ENCODE measurements at places on chromosomes 2 and 18.

- no peak overlapping the region for H3K4me3 ChIP-seq
- no peak overlapping the region for H3K27ac ChIP-seq
- no peaks in the 10 kb centered on the region for H3K27me3 ChIP-seq
Measured at GRCh38 chr18:65994302-65994701, 243.5 kb downstream of the CDH7 start.

DNA sequence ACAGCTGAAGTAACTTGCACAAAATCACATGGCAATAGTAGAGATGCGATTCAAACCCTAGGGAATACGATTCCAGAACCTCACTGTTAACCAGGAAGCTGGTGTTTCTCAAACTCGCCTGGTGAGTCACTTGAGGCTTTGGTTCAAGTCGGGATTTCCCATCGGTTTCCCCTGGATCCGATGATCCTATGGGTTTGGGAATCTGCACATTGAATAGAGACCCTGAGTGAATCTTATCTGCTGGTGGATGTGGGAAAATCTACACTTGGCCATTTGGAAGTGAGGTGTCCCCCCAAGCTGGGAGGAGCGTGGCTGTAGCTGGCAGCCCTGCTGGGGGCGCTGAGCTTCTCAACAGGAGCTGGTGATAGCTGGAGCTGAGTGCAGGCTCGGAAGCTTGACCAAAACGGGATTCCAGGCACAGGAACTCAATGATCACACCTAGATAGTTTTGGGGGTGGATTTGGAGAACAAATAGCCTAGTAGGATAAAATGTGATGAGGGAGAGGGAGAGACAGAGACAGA, 135.4 kb downstream of the PRKCE start:
- no peak overlapping the region for H3K4me3 ChIP-seq
- no peaks in the 10 kb centered on the region for H3K36me3 ChIP-seq
- H3K27me3 ChIP-seq, result no peaks in the 10 kb centered on the region
- no peak for DNase-seq
- H3K4me1 ChIP-seq, result peaks cover 42% of the 10 kb centered on the region

DNA sequence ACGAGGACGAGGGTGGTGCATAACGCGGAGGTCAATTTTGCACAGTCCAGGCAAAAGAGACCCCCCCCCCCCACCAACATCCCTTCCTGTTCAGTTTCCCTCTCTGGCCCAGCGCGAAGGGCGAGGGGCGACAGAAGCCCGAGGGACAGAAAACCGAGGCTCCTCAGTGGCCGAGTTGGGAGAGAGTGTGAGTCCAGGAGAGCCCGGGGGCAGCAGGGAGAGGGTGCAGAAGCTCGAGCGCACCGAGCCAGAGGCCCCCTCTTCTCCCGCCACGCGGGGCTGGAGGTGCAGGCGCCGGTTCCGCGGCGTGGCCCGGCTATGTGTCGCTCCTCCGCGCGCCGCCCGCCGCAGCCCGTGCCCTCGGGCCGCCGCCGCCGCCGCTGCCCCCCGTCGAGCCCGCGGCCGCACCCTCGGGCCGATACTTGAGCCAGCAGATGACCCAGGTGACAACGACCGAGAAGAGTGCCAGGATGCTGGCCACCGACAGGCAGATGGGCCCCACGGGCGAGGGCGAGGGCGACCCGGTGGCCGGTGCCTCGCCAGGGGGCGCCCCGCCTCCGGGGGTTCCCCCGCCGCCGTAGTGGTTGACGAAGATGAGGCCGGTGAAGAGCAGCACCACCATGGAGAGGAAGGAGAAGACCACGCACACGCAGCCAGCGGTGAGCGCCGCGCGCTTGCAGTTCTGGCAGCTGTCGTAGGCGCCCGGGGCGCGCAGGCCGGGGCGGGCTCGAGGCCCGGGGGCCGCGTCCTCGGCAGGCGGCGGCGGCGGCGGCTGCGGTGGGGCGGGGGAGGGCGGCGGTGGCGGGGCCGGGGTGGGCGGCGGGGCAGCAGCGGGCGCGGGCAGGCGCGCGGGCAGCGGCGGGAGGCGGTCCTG, 20.2 kb upstream of the PAX3 start:
- H3K4me3 ChIP-seq, result peak overlapping the region; percentile 86
- H3K4me1 ChIP-seq, result peaks cover 5% of the 10 kb centered on the region
- no peak overlapping the region for H3K27ac ChIP-seq

GRCh38 chr2:47872941-47873340, 33.4 kb downstream of the FBXO11 start:
- H3K27ac ChIP-seq, result no peak overlapping the region
- no peaks in the 10 kb centered on the region for H3K27me3 ChIP-seq

DNA sequence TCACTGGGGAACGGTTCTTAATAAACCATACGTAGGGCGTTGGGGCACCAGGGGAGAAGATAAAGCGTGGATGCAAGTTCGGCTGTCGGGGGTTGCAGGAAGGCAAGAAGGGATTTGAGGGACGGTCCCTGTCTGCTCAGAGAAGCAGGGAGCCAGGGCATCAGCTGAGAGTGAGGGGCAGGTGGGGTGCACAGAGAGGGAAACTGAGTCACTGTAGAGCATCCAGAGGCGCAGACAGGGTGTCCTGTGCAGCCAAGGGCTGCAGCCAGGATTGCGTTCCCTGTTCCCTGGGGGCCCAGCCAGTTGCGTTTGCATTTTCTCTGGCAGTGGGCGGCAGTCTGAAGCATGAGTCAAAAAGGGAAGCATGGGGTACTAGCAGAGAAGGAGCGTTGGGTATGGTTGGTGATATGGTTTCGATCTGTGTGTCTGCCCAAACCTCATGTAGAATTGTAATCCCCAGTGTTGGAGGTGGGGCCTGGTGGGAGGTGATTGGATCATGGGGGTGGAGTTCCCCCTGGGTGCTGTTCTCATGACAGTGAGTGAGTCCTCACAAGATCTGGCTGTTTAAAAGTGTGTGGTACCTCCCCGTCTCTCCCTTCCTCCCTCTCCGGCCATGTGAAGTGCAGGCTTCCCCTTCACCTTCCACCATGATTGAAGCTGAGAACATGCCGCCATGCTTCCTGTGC, 202.9 kb downstream of the NDUFA10 start:
- no peak for DNase-seq
- no peaks in the 10 kb centered on the region for H3K36me3 ChIP-seq
- H3K4me1 ChIP-seq, result peaks cover 10% of the 10 kb centered on the region
- H3K4me3 ChIP-seq, result no peak overlapping the region

DNA sequence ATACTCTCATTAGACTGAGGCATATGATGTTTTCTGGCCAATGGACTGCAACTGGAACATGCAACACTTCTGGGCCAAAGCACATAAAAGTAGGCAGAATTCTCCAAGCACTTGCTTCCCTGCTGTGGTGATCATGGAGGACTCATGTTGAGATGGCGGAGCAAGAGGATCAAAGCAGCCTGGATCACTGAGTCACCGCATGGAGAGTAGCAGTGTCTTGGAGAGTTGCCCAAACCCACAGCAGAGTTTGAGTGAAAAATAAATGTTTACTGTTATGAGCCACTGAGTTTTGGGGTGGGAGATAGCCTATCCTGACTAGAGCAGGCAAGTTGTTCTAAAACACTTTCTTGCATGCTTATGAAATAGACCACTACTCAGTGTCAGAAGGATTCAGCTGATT, 359.5 kb downstream of the ZNF521 start:
- H3K4me1 ChIP-seq, result peaks cover 36% of the 10 kb centered on the region
- no peak overlapping the region for H3K4me3 ChIP-seq
- H3K27ac ChIP-seq, result no peak overlapping the region
- H3K36me3 ChIP-seq, result no peaks in the 10 kb centered on the region
- DNase-seq, result no peak

GRCh38 chr18:29430416-29430815, 1253.5 kb upstream of the CDH2 start:
- no peaks in the 10 kb centered on the region for H3K36me3 ChIP-seq
- peaks cover 2% of the 10 kb centered on the region for H3K27me3 ChIP-seq
- no peak for DNase-seq
- H3K27ac ChIP-seq, result no peak overlapping the region
- no peaks in the 10 kb centered on the region for H3K4me1 ChIP-seq

GRCh38 chr2:16153754-16154035, 213.3 kb downstream of the MYCN start:
- H3K27ac ChIP-seq, result no peak overlapping the region
- peaks cover 8% of the 10 kb centered on the region for H3K4me1 ChIP-seq
- no peaks in the 10 kb centered on the region for H3K36me3 ChIP-seq
- DNase-seq, result no peak
- H3K27me3 ChIP-seq, result no peaks in the 10 kb centered on the region

GRCh38 chr18:63160172-63160995, 159.2 kb downstream of the BCL2 start:
- no peak overlapping the region for H3K4me3 ChIP-seq
- H3K27ac ChIP-seq, result no peak overlapping the region
- H3K4me1 ChIP-seq, result peaks cover 27% of the 10 kb centered on the region
- H3K36me3 ChIP-seq, result no peaks in the 10 kb centered on the region

GRCh38 chr2:8459474-8459873, 222.4 kb upstream of the ID2 start:
- H3K4me3 ChIP-seq, result no peak overlapping the region
- H3K4me1 ChIP-seq, result peaks cover 4% of the 10 kb centered on the region
- no peak overlapping the region for H3K27ac ChIP-seq
- no peak for DNase-seq
- H3K36me3 ChIP-seq, result peaks cover 4% of the 10 kb centered on the region
- no peaks in the 10 kb centered on the region for H3K27me3 ChIP-seq

DNA sequence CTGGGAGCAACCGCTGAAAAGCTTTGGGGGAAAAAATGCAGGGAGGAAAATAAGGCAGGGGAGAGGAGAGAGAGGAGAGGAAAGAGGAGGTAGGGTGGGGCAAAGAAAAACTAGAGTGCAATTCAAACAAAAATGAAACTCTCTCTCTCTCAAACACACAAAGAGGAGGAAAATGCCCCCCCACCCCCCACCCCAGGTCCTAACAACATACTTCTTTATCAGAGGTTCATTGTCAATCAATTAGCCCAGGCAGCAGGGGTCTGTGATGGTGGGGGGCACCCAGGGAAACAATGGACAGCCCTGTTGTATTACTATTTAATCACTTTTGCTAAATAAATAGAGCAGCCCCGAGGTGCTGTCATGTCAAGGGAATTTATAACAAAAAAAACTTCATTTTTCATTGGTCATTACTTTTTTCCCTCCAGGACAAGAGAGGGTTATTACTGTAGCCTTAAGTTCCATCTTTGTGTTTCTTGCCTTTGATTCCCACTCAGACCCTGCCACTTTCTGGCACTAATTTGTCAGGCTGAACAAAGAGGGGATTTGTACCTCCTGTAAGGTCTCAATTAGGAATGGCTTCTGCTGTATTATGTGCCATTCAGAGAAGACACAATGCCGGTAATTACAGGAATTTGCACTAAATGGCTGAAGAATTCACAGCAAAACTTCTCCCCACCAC, 55.0 kb downstream of the PLEKHM3 start:
- no peaks in the 10 kb centered on the region for H3K36me3 ChIP-seq
- peak overlapping the region; percentile 11 for H3K27ac ChIP-seq
- DNase-seq, result no peak
- H3K4me3 ChIP-seq, result peak overlapping the region; percentile 9
- no peaks in the 10 kb centered on the region for H3K27me3 ChIP-seq

DNA sequence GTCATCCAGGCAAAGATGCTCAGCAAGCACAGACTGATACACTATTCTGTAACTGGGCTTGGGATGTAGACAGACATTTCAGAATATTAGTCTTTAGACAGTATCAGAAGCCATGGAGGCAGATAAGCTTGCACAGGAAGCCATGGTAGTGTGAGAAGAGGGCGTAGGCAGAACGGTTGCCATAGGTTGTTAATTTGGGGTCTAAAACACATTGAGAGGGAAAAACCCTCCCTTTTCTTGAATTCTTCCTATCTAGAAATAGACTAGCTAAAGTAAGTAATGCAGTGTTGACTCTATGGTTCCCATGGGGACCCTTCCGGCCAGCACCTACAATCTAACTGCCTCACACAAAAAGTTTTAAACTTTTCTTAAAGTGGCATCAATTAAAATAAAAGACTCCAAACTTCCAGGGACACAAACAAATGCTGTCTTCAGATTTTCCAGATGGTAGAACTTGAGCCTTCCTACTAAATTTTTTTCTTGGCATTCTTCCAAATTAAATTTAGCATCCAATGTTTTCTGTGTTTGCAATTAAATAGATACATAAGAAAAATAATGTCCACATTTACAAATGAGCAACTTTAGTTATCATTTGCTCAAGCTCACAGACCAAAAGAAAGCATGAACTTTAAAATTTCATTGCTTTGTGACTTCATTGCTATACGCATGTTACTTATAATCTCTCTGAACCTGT, 1.9 kb downstream of the PRKRA start:
- peaks cover 4% of the 10 kb centered on the region for H3K27me3 ChIP-seq
- H3K36me3 ChIP-seq, result peaks cover 4% of the 10 kb centered on the region
- peak overlapping the region; percentile 8 for H3K4me3 ChIP-seq
- H3K4me1 ChIP-seq, result peaks cover 13% of the 10 kb centered on the region

GRCh38 chr2:98730707-98731040, 258 bp downstream of the MGAT4A start:
- H3K27me3 ChIP-seq, result peaks cover 3% of the 10 kb centered on the region
- peaks cover 14% of the 10 kb centered on the region for H3K4me1 ChIP-seq
- H3K27ac ChIP-seq, result no peak overlapping the region

GRCh38 chr2:203987959-203988358, 51.4 kb downstream of the ICOS start:
- no peak for DNase-seq
- no peak overlapping the region for H3K27ac ChIP-seq
- H3K4me3 ChIP-seq, result no peak overlapping the region
- no peaks in the 10 kb centered on the region for H3K36me3 ChIP-seq
- peaks cover 3% of the 10 kb centered on the region for H3K4me1 ChIP-seq
- no peaks in the 10 kb centered on the region for H3K27me3 ChIP-seq

DNA sequence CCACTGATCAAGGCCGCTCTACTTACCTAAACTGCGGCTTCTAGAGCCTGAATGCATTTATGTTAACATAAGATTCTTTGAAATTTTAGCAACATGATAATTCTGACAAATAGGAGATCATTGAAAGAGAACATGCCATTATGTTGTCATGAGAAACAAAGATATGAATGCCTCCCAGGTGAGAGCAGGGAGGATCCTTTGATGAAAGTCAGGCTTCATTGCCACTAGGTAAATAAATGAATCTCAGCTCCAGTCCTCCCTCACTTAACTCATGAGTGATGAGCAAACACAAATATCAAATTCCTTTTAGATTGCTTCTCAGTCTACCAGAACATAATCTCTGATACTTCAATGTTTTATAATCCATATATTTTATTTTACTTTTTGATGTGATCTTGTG, 463.2 kb upstream of the CDH7 start:
- H3K4me1 ChIP-seq, result no peaks in the 10 kb centered on the region
- DNase-seq, result no peak
- no peaks in the 10 kb centered on the region for H3K36me3 ChIP-seq
- H3K27ac ChIP-seq, result no peak overlapping the region

DNA sequence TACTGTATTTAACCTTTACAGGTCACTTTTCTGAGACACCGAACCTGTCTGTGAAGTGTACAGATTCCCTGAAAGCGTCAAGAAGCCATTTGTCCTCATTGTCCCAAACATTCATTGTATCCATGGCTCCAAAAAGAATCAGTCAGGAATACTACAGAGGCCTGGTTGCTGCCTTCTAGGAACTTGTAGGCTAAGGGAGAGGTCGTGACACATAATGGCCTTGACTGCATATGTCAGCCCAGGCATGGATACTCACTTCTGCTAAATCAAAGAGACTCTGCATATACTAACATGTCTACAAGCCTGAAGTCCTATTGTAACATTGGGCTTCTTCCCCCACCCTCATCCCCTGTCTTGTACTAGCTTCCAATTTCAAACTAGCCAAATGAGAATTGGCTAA, 40.2 kb downstream of the ONECUT2 start:
- H3K27me3 ChIP-seq, result peaks cover 4% of the 10 kb centered on the region
- peak overlapping the region; percentile 65 for H3K27ac ChIP-seq
- H3K4me3 ChIP-seq, result no peak overlapping the region
- no peaks in the 10 kb centered on the region for H3K36me3 ChIP-seq
- H3K4me1 ChIP-seq, result peaks cover 32% of the 10 kb centered on the region

- H3K27me3 ChIP-seq, result no peaks in the 10 kb centered on the region
- DNase-seq, result no peak
- H3K4me3 ChIP-seq, result no peak overlapping the region
- H3K27ac ChIP-seq, result no peak overlapping the region
- no peaks in the 10 kb centered on the region for H3K36me3 ChIP-seq
Measured at GRCh38 chr2:28381225-28382180, 11.2 kb upstream of the FOSL2 start.
